ENCODE measurements at places on chromosomes 7 and 10.

GRCh38 chr7:44163591-44163990, 22.5 kb upstream of the MYL7 start:
- no peak for DNase-seq

DNA sequence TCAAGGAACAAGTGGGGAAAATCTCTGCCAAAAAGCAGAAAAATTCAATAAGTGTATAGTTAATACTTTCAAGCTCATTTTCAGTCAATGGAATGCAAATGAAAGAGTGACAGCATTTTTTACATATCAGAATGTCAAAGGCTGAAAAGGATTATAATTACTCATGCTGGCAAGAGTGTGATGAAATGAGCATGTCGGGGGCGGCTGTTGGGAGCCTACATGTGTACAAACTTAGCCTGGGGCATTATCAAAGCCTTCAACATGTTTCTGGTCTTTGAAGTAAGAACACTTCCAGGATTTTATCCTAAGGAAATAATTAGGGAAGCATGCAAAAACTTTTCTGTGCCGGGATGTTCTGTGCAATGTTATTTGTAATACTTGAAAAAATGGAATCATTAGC, 221.7 kb upstream of the LYZL1 start:
- DNase-seq, result no peak

DNA sequence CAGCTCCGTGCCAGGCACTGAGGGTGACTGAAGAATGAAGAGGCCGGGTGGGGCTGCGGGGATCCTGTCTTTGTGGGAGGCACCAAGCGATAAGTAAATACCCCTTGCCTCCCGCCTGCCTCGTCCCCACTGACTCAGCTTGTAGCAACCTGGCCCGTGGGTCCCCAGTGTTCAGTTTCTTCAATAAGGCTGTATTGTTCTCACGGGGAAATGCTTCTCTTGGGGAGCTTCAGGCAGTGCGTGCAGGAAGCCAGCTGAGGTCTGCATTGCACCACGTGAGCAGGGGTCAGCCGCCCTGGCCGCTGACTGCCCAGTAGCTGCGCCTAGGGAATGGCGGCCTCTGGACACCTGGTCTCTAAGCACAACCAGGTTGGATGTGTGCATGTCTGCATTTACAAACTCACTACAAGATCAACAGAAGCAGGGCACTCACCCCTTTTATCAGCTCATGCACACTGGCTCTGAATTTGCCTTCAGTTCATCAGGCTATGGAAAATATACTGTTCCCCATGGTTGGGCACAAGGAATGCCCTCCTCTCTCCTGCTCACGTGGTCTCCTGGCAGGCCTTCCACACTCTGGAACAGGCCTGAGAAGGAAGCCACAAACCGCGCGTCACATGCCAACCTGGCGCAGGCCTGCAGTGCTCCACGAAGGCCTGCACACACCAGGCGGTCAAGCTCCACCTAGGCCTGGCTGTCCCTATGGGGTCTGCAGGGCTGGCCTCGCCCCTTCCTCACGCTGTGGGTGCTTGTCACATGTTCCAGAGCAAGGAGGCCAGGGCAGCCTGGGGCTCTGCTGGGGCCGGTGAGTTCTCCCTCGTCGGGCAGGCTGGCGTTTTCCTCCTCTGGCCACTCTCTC, 135.7 kb upstream of the RNF32 start:
- DNase-seq, result no peak

DNA sequence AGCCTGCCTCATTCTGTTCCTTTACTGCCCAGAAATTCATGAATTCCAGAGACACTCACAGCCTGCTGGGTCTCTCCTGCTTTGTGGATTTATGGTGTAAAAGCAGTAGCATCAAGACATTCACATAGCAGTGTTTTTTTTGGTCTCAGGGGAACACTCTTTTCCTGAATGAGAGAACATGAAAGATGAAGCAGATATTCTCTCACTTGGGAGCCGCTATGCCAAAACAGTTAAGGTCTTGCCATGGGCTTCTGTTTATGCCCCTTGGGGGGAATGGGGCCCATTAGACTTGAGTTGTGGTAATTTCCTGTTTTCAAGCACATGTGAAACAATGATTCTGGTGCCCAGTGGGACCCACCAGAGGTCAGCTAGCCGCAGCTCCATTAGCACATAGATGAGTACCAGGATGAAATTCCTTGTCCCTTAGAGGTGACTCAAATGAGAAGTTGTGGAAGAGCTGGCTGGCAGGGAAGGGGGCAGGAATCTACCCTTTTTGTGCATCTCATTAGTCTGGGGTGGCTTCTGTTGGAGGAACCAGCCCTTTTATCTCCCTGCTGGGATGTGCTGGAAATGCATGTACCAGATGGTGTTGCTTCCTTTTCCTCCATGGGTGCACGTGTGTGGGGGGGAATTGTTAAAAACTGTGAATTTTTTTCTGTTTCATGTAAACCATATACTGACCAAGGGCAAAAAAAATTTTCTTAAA, 13.3 kb downstream of the BMPER start:
- DNase-seq, result no peak

GRCh38 chr10:128070161-128070560, 56.1 kb downstream of the MKI67 start:
- no peak for DNase-seq

DNA sequence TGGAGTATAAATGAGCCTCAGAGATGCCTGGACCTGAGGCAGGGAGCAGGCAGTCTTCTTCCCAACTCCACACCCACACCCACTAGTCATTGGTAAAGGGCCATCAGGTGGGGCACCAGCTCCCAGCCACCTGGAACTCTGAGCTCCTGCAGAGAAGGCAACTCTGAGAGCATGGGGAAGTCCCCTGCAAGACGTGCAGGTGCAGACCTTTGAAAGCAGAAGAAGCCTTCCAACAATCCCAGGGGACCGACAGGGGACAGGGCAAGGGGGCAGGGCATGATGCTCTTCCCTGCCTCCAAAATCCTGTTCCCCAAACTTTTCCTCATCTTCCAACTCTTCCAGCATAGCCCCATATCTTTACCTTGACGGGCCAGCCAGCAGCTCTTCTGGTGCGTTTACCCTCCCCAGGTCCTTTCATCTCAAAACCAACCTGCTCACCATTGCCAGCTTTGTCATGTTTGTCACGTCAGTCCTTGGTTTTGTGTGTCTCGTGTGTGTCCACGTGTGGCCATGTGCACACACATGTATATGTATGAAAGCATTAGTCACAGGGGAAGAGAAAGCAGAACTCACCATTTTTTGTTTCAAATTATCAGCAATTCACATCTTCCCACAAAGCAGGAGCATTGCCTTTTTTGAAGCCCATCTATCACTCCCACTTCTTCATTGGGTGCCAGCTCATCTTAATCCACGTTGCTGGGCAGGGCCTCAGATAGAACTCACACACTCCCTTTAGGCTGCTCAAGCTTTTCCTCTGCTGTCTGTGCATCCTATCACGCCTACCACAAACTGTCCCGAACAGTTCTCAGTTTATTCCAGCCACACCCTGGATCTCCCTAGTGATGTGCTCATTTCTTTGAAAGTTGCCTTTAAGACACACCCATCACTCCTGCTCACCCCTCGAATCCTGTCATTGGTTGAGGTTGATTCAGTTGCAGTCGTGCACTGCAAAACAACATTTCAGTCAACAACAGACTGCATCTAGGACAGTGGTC, 41.0 kb upstream of the AMPH start:
- peak; percentile 58 for DNase-seq

DNA sequence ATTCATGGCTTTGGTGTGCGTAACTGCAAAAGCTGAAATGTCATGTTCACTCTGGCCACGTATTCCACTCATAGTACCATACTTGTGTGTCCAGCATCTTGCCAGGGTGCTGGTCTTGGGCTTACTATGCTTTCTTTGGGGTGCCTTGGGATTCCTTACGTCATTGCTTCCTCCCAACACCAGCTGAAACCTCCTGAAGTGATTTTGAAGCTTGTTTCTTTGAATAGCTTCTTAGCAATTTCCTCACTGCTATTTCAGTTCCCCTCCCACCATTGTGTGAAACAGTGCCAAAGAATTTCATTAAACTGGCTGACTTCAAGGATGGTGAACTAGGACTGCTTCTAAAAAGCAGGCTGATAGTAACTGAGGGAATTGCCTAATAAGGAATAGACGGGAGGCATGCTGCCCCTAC, 36.9 kb downstream of the ENTPD1 start:
- peak; percentile 50 for DNase-seq

GRCh38 chr10:43060291-43060690, 16.6 kb upstream of the RET start:
- DNase-seq, result no peak

DNA sequence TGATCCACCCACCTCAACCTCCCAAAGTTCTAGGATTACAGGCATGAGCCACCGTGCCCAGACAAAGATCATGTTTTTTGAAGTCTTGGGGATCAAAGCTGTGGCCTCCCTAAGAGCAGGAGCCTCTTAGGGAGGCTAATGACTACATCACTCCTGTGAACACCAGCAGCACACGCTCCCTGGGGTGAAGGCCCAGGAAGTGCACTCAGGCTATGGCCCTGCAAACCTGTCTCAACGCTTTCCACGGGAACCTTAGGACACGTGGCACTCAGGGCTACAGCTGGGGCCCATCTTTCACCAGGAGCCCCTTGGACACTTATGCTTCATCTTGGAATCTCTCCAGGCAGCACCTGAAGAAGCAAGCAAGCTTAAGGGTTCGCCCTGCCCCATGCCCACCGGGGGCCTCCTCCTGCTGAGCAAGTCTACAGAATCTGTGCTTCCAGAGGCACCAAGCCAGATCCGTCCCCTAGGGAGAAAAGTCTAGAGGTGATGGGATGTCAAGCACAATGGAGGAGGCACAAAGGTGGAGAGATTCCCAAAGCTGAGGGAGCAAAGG, 18.4 kb downstream of the VSTM4 start:
- DNase-seq, result no peak

Data from CD14-positive monocyte (primary cell).